ENCODE measurements at places on chromosomes 6 and 20.
A peak's percentile ranks its signal among the peaks of the same experiment; 100 is the strongest.

- DNase-seq: no peak
These were observed 24.2 kb downstream of the FARS2 start for GRCh38 chr6:5285526-5285925.

GRCh38 chr20:8246153-8246552, 114.1 kb downstream of the PLCB1 start:
- no peak for DNase-seq

DNA sequence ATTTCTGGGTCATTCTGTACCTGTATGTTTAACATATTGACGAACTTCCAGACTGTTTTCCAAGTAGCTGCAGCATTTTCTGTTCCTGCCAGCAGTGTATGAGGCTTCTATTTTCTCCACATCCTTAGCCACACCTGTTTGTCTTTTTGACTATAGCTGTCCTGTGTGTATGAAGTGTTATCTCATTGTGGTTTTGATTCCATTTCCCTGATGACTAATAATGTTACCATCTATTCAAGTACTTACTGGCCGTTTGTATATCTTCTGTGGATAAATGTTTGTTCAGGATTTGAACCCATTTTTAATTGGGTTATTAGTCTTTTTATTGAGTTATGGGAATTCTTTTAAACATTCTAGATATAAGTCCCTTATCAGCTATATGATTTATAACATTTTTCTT, 95.2 kb downstream of the JAG1 start:
- peak; percentile 68 for DNase-seq

DNA sequence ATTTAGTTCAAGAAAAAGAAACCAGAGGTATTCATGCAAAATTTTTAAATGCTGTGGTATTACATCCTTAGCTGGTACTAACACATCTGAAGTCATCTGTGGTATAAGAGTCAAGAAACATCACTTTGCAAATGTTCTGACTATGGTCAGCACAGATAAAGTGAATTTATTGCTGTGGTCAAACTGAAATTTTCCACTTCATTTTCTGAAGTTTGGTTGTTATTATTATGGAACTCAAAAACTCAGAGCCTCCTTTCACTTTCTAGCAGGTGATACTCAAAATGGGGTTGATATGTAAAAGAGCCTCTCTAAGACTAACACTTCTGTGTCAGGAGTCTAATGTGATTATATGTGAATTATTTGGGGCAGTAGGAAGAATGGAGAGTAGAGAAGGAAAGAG, 257.8 kb downstream of the RNGTT start:
- DNase-seq: no peak

DNA sequence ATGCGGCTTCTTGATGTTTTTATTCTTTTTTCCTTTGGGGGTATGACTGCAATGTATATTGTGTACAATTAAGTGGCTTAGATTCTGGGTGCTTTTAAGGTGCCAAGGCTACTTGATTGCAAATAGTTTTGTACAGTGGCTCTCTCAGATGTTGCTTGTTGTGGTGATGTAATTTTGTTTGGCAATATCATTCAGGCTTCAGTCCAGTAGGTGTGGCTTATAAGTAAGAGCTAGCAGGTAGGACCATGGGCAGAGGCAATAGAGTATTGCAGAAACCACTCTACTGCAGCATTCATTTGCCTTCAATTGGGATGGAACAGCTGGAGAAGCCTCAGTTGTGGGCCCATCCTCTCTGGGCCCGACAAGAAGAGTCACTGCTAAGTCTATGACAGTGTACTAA, 407.9 kb upstream of the MAN1A1 start:
- no peak for DNase-seq

DNA sequence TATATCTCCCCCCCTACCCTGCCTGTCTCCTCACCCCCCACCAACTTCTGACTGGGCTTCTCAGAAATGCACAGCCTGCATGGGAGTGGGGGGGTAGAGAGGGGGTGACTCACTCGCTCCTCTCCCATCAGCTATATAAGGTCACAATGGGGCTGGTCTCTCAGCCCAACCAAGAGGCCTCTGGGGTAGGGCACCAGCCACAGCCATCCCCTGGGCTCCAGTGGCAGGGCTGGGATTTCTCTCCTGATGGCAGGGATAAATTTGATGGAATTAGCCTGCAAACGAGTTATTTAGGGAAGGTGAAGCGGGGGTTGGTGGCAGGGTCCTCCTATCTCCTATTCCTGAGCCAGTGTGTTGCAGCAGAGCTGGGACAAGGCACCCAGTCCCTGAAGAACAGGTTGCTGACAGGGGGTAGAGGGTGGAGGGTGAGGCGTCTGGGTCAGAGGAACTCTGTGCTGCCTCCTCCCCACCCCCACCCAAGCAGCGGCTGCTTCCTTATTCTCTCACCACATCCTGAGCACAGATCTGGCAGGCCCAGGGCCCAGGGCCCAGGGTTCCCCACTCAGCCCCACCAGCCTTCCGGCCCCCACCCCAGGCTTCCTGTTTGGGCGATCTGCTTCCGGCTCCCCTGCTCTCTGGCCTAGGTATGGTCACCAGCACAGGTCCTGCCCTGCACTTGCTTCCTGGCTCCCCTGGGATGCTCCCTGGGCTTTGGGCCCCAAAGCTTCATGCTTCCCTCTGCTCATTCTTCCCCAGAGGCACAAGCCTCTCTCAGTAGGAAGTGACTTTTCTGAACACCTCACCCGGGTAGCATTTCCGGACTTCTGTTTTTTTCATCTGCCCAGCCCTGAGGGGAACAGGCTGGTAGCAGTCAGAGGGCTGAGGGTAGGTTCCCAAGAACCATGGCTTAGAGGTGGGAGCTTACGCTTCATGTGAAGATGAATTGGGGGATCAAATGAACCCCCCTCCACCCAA, 4.0 kb downstream of the PPP1R18 start:
- DNase-seq: peak; percentile 93

Measured in fibroblast of skin of right quadriceps (primary cell).